Adipocyte (in vitro differentiated cells): ENCODE measurements at places on chromosomes 1 and 21.
A peak's percentile ranks its signal among the peaks of the same experiment; 100 is the strongest.

DNA sequence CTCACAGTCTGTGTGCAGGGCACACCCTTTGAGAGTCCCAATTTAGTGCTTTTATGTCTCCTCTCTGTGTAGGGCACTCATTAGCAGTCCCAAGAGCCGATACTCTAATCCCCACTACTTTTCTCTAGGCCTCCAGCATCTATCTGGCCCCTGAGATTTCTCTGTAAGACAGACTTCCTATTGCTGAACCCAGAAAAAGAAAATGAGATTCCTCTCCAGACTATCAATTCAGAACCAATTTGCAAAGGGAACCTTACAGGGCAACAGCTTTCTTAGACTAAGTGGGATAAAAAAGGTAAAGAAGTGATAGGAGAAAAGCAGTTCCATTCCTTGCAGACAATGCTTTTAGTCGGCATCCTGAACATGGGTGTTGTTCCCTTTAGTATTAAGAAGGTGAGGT lies 172.2 kb downstream of the EDEM3 start:
- DNase-seq, result no peak

GRCh38 chr1:12477936-12478611 lies 139.9 kb downstream of the DHRS3 start:
- DNase-seq, result peak; percentile 98

GRCh38 chr1:68218490-68218889 lies 13.8 kb downstream of the WLS start:
- DNase-seq, result no peak

- no peak for DNase-seq
These were observed 88.8 kb upstream of the TTC34 start for GRCh38 chr1:2890221-2890850.

DNA sequence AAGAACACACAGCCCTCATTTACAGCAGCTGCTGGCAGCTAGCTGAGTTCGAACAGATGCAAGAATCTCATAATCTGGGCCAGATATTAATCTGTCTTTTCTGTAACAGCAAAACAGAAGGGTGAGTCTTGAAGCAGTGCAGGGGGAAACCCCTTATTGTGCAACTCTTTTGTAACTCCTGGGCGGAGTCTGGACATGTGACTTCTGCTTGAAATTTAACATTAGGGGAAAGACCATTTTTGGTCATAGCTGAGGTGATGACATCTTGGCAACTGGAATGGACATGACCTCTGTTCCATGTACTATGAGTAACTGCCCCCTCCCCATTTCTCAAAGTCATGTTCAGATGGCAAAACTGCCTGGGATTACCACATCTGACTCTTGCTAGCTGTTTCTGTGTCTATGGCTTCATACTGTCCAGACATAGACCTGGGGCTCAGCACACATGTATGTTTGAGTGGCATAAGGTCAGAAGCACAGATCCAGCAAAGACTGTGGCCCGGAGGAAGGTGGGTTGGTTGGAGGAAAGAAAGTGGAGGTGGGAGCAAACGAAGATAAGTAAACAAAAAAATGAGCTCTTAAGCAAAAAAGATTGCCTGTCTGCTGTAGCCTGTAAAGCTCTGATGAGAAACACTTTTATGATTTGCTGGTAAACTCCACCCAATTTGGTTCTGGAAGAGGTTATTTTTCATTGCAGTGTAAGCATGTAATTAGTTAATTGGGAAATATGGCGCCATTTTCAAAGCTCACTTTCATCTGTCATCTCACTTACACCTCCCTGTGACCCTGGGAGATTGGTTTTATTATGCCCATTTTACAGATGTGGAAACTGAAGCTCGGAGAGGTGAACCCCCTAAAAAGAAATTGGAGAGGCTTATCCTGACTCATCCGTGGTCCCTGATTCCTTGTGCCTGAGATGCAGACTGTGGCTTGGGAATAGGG lies 26.1 kb downstream of the ETS2 start:
- DNase-seq, result peak; percentile 97

DNA sequence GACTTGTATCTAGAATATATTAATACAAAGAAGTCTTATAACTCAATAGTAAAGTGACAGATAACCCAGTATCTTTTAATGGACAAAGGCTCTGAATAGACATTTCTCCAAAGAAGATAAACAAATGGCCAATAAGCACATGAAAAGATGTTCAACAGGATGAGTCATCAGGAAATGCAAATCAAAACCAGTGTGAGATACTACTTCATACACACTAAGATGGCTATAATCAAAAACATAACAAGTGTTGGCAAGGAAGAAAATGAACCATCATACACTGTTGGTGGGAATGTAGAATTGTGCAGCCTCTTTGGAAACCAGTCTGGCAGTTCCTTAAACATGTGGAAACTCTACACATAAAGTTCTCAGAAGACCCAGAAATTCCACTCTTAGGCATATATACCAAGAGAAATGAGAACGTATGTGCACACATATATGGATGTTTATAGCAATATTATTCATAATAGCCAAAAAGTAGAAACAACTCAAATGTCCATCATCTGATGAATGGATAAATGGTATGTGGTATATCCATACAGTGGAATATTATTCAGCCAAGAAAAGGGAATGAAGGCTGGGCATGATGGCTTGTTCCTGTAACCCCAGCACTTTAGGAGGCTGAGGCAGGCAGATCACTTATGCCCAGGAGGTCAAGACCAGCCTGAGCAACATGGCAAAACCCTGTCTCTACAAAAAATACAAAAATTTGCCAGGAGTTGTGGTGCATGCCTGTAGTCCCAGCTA lies 9.9 kb upstream of the MPL start:
- DNase-seq, result no peak

DNA sequence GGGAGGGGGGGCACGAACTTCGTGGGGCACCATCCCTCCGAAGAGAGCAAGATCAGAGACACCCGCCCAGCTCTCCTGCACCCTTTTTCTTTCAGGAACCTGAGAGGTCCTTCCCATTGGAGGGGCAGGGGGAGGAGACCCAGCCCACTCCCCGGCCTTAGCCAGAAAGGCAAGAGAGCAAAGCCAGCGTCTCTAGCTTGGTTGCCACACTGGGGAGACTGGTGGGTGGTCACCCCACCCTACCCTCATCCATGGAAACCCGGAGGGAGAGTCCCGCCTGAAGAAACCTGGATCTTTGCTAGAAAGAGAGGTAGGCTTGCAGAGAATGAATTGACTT lies 246 bp downstream of the ATP2B4 start:
- no peak for DNase-seq

GRCh38 chr1:55378582-55378981 lies 163.4 kb upstream of the USP24 start:
- peak; percentile 40 for DNase-seq

DNA sequence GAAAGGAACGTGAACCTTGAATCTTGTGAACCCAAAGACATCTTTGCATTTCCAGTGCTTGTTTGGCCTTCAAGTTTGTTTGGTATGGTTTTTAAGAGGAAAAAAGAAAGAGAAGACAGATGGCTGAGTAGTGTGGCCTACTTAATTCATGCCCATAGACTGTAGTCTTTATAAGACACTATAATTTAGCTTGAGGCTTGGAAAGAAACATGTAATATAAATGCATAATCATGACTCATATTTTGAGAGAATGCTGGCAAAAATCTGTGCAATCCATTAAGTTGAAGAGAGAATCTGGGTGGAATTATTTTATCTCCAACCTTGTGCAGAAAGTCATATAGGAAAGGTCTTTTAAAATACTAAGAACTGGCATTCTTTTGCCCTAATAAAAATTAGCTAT lies 179.3 kb downstream of the SIPA1L2 start:
- DNase-seq, result peak; percentile 64

DNA sequence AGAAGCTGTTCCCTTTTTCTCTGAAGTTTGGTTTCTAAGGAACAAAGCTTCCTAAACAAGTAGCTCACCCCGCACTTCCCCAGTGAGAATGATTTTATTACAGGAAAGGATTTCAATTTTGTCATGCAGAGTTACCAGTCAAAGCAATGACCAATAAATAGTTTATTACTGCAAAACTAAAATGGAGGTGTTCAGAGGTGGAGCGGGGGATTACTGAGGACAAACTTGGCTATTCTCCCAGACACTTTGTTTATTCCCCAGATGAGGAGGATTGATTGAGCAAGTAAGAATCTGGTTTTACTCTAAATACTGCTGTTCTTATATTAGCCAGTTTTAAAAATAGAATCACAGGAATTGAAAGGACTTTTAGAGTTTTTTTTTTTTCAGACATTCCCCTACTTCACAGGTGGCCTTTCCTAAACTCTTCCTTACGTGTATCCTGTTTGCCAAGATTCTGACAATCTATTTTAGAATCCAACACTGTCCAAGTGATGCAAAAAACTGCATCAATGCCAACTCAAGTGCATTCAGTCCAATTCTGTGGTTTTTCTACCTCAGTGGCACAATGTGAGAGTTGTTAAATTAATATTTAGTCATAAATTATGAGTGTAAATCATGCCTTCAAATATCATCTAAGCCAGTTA lies 136.1 kb downstream of the TNFSF18 start:
- peak; percentile 71 for DNase-seq

DNA sequence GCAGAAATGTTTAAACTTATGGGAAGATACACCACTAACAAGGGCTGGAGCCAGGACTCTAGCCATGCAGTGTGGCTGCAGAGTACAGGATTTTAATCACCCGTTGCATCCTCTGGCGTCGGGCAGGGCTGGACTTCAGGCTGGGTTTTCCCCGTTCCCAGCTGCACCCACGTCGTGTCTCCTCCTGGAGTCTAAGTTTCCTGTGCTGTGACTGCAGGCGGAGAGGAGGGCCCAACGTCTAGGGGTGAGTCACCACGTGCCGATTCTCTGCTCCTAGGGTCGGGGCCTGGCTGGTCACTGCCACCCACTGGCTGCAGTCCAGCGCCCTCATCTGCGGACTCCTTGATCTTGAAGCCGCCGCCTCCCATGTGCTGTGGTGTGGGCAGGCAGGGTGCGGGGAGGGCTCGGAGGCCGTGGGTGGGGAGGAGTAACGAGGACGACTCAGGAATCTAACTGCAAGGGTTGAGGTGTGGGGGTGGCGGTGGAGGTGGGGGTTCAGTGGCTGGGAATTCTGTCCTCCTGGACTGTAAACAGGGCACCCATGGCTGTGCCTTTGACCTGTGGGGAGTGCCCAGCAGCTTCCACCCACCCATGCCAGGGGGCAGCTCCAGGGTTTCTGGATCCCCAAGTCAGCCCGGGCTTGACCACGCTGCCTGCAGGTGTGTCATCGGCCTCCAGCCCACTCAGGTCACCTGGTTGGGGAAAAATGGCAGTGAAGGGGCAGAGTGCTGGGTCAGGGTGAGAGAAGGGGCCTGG lies 77.8 kb downstream of the ALPL start:
- peak; percentile 84 for DNase-seq

- no peak for DNase-seq
These were observed 69.5 kb downstream of the PEX14 start for GRCh38 chr1:10544239-10544638.

DNA sequence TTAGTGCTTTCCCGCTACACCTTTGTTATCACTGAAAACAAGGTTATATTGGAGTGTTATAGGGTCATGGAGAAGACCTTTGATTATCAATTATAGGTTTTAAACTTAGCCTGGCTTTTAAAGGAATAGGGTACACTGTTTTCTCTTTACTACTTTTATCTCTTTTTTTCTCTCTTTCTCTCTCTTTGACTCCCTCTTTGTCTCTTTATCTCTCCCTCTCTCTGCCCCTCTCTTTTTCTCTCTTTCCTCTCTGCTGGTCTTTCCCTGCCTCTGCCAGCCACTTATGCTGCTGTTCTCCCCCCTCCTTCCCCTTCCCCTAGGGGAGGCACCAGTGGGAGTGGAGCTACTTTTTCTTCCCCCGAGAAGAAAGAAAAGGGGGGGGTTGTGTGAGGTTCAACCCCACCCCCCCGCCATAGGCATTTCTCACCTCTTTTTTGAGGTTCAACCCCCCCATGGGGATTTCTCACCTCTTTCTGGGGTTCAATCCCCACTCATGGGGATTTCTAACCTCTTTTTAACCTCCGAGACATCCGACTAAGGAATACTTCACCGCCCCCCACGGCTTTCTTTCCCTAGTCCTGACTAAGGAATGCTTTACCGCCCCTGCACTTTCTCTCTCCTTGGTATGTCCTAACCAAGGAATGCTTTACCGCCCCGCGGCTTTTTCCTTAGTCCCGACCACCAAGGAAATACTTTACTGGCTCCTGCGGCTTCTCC lies 17.2 kb upstream of the ZBTB8B start:
- DNase-seq, result peak; percentile 78

- DNase-seq, result peak; percentile 23
These were observed 15.9 kb upstream of the ADAMTS5 start for GRCh38 chr21:26982767-26983166.

DNA sequence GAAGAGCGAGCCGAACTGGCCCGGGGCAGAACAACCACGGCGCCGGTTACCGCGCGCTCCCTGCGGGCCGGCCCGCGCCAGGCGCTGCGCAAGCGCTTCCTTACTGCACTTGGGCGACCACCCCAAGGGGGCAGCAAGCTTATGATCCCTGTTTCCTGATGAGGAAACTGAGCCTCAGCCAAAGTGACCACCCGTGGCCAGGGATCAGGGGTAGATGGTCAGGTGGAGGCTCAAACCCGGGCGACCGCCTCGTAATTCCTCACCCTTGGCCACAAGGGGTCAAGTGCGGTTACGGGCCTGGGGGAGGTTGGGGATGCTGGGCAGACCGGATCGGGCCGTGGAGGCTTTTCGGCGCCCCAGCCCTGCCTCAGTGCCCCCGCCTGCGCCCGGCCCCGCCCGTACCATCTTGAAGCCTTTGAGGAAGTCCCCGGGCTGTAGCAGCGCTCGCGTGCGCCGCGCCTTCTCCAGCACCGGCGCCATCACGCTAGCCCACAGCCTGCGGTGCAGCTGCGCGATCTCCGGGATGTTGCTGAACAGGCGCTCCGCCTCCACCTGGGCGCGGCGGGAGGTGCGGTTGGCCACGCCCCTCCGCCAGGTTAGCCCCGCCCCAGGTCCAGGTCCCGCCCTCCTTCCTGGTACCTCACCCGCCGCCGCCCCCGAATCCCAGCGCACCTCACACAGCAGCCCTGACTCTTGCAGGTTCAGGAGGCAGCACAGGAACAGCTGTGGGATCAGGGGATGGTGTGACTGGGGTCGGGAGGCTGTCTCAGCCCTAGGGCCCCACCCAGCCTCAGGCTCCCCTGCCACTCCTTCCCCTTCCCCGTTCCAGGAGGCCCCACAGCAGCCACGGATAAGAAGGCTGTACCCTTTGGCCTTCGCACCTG lies 5.4 kb upstream of the TNFRSF25 start:
- DNase-seq, result no peak

- DNase-seq, result no peak
These were observed 31.0 kb upstream of the CLDN14 start for GRCh38 chr21:36510911-36511310.

- no peak for DNase-seq
These were observed 235.2 kb downstream of the FAM72C start for GRCh38 chr1:143736562-143736961.

DNA sequence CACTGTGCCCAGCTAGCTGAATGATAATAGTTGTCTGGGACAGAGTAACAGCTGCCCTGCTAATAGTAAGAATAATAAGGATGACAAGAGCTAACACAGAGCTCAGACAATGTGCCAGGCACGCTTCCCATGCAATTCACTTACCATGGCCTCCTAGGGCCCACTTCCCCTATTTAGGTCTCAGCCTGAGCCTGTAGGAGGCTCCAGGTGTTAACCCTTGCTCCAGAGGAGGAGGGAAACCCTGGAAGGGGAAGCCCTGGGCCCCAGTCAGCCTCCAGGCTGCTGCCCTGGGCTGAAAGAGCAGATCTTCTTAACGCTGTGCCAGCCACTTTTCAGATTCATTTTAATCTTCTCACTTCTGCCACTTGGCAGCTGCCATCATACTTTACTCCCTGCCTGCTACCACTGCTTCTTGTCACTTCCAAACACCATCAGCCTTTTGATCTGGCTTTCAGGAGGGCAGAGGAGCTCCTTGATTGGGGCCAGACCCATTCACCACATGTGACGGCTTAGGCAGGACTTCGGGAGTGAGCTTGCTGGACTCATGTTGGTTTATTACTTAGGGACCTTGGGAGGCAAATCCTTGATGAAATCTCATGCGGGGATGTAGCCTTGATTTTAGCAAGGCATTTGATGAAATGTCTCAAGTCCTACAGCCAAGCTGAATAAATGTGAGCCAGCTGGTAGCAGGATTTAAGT lies 66.7 kb upstream of the PARP1 start:
- DNase-seq, result no peak
